Karpas-422 (cell line): ENCODE measurements at places on chromosomes 2 and 18.
A peak's percentile ranks its signal among the peaks of the same experiment; 100 is the strongest.

- no peak for DNase-seq
These were observed 57.9 kb downstream of the EPC2 start for GRCh38 chr2:148702475-148702874.

GRCh38 chr2:27182346-27182745 lies 29.5 kb upstream of the ATRAID start:
- no peak for DNase-seq

DNA sequence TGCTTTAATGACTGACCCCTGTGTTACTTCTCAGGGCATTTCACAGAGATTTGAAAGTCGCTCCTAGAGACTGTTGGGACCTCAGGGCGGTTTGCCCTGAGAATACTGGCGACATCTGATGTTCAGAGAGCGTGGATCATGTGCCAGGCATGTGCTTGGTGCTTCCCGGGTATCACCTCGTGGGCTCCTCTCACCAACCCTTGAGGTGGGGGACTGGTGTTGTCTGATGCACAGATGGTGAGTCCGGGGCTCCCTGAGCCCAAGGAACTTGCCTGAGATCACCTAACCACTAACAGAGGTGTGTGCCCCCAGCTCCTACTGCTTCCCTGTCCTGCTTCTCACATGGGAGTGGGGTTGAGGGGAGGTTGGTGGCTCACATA lies 16.2 kb downstream of the ATOH8 start:
- no peak for DNase-seq

GRCh38 chr2:26414311-26414710 lies 12.6 kb downstream of the DRC1 start:
- no peak for DNase-seq

GRCh38 chr2:37775908-37776250 lies 104.4 kb upstream of the CDC42EP3 start:
- no peak for DNase-seq

- DNase-seq: peak; percentile 67
These were observed 722 bp downstream of the ACSL3 start for GRCh38 chr2:222861411-222862105.

DNA sequence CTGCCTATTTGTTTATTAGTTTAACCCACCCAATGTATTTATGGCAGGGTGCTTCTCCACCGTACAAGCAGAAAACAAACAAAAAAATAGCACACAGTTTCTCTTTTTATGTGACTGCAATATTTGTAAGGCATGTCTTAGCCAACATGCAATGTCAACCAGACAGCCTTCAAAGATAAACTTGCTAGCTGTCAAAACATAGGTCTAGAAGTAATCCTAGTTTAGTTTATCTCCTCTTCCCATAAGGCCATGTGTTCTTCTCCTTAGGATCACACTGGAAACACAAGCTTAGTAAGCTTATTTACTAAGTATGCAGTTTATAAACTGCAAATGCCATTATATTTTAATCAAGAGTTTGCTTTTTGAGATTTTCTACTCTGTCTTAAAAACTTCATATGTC lies 75.6 kb downstream of the LDAH start:
- no peak for DNase-seq

DNA sequence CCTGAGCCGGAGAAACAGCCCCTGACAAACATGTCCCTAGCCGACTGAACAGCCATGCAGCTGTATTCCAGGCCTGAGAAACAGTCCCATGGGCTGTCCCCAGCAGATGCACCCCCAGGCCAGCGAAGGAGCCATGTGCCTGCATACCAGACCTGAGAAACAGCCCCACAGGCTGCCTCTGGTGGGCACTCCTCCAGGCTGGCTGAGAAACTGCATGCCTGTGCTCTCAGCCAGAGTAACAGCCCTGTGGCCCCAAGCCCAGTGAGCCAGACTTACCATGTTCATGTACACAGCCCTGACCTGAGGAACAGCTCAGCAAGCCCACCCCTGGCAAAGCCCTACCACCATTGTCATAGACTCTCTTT lies 24.8 kb downstream of the BOLL start:
- no peak for DNase-seq

DNA sequence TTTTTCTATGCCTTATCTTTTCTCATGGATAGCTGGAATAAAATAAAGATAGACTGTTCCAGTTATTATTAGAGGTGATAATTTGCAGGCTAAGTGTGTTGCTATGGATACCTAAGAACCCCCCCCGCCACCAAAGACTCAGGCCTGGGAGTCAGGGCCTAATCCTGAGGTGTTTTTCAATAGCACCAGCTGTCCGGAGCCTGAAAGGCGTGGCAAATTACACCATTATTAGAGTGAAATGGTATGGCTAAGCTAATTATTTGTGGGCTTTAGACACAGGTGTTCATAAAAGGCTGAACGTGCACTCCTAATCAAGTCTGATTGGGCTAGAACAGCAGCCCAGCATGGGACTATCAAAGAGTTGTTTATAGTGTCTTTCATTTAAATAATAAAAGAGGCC lies 293.2 kb upstream of the DCC start:
- no peak for DNase-seq

DNA sequence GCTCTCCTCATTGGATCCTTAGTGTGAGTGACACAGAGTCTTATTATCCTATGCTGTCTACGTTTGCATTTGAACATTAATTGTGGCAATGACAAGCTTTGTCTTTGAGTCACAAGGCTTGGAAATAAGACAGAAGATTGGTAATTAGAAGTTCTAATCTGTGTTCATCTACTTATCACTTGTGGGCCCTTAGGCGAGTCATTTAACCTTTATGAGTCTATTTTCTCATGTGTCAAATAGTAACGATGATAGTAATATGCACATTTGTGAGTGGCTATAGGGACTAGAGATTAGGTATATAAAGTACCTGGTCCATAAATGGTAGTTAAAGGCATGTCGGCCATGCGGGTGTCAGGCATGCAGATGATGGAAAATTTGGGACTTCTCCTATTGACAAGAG lies 105.6 kb upstream of the NABP1 start:
- DNase-seq: no peak

GRCh38 chr2:236298924-236299475 lies 34.8 kb upstream of the ASB18 start:
- no peak for DNase-seq

DNA sequence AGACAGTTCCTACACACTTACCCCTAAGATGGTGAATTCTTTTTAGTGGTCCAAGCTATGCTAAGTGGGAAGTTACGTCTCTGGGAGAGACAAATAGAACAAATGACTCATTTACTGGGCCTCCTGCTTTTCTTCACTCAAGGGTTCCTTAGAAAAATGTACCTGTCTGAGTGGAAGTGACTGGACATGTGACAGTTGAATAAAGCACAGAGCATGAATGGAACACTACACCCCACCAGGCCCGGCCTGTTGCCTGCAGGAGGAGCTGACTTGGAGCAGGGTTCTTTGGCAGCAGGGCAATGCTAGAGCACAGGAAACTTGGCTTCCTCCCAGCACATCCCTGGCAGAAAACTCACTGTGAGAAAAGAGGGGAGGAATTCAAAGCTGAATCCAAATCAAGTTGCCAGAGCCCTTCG lies 451.0 kb upstream of the SETBP1 start:
- no peak for DNase-seq

DNA sequence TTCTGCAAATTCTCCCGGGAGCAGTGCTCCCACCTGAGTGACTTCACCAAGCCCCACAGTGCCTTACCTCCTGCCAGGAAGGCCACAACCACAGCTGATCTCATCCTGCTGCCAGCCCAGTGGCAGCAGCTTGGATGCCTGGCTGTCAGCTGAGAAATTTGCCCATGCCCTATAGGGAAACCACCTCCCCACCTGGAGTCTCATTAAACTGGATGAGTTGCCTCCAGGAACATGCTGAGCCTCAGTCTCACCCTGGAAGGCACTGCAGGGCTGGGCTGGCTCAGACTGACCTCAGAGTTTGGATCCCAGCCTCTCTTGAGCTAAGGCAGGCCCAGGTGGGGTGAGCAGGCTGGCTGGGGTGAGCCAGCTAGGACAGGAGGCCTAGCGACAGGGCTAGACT lies 23.3 kb downstream of the REEP1 start:
- no peak for DNase-seq

DNA sequence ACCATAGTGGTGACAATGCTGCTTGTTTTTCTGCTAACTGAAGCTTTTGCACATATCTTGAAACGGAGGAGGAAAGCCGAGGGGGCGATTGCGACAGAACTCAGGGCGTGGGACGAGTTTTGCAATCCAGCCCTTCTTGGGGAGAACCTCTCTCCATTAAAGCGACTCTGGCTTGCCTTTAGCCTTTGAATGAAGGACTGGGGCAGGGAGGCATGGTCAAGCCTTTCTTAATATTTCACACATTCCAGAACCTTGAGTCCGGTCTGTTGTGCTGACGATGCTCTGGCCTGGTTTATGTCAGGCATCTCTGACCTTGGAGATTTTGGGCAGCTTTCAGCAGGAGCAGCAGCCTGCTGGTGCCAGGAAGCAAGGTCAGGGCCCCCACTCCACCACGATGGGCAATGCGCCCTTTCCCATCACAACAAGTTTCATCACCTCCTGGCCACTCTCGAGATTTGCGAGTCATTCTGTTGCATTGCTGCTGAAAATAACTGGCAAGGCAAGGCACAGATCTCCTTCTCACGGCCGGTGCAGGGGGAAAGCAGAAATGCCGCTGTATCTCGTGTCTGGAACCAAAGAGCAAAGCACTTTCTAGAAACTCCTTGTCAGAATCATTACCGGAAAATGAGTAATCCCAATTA lies 10.8 kb downstream of the EMILIN2 start:
- no peak for DNase-seq

GRCh38 chr2:58501371-58502160 lies 260.4 kb upstream of the FANCL start:
- no peak for DNase-seq

- no peak for DNase-seq
These were observed 26.4 kb downstream of the TRAPPC12 start for GRCh38 chr2:3405876-3406275.

GRCh38 chr2:109422758-109423500 lies 190.8 kb downstream of the SEPTIN10 start:
- no peak for DNase-seq

- DNase-seq: no peak
These were observed 180.1 kb downstream of the PRPF40A start for GRCh38 chr2:152537081-152537651.

DNA sequence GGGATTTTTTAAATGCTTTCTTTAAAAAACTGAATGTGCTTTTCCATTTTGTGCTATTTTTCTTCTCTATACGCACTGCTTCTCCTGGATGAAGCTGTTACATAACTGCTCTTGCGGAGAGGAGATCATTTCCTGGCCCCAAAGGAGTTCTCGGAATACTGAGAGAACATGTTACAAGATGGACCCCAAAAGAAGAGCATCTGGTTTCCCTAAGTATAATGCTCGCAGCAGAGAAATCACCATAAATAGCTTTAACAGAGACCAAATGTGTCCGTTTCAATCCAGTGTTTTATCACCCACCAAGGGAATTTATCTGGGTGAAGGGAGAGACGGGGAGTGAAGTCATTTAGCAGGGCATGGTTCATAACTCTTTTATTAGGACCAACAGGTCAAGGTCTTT lies 80.1 kb downstream of the RBM43 start:
- DNase-seq: no peak
